ENCODE measurements at places on chromosomes 3 and 15.

- no peak for DNase-seq
Measured at GRCh38 chr15:88794001-88794400, 9.2 kb upstream of the ACAN start.

- no peak for DNase-seq
Measured at GRCh38 chr15:50100486-50100885, 18.5 kb downstream of the ATP8B4 start.

- DNase-seq: no peak
Measured at GRCh38 chr15:71411538-71412482, 296.5 kb downstream of the THSD4 start.

DNA sequence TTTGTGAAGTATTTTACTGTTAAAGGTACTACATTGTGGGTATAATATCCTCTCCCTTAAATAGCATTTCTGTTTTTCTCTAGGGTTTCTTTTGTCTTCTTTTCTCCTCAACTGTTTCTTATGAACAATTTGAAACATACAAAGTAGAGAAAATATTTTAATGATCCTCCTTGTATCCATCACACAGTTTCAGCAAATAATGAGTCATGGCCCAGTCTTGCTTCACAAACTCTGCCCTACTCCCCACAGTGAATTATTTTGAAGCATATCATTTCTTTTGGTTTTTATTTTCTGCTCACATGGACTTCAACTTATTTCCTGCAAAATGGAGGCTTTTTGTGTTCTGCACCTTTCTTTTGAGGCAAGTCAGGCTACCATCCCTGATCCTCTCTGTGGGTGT, 6.1 kb upstream of the SCAANT1 start:
- DNase-seq: no peak

DNA sequence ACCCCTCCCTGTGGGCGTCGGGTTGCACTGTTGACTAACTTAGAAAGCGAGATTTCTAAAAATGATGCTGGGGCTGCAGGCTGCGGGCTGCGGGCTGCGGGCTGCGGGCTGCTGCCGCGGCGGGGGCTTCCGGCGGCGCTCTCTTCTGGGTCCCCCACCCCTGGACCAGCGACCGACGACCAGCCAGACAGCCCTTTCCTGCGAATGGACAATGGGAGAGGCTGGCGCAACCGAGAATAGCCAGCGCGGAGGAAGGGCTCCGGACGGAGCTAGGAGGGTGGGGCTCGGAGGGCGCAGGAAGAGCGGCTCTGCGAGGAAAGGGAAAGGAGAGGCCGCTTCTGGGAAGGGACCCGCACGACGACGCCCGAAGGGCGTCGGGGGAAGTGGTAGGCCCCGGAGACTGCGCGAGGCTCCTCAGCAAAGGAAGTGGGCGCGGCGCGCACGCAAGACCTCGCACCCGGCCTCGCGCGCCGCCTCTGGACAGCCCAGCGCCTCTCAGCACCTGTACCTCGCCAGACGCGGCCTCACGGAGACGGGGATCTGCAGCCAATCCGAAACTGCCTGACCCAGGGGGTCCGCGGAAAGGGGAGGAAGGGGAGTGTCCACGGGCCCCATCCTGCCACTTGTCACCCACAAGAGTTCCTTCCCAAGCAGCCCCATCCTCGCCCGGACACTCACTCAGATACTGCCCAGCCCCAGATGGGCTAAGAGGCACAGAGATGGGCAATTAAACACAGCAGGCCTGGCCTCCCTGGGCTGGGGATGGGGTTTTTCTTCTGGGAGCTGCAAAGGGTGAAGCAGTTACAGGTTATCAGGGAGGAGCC, 70.7 kb downstream of the SLC12A8 start:
- DNase-seq: peak; percentile 69

- DNase-seq: no peak
Measured at GRCh38 chr3:182978387-182978786, 2.0 kb downstream of the DCUN1D1 start.

- no peak for DNase-seq
Measured at GRCh38 chr15:83057696-83058376, 9.2 kb downstream of the BTBD1 start.

DNA sequence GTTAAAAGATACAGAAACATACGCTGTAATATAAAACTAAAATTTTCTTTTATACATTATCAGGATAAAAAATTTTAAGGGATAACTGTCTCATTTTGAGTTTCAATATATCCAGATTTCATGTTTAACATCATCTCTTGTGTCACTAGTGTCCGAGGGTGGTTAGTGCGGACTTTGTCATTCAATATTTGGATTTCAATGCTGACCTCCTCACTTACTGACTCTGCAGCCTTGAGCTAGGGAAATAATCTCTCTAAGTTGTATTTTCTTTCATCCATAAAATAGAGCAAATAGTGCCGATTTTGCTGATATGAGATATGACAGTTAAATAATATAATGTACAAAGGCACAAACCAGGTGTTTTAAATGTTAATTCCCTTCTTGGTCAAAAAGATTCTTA, 203.2 kb downstream of the CPNE4 start:
- no peak for DNase-seq

DNA sequence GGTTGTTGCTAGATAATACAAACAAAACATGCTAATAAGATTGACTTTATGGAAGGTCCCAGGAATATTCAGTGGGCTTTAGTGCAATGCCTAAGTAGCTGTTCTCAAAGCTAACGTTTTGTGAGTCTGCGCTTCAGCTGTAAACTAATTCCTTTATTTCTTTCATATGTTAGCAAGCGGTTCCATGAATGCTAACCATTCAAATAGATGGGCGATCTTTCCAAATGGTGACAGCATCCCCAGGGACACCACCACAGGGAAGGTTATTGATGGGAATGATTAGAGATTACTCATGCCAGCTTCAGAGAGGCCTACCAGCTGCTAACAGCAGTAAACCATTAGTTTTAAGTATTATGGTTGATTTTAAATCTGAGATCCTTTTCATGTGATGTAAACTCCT, 405.7 kb upstream of the MCTP2 start:
- no peak for DNase-seq

DNA sequence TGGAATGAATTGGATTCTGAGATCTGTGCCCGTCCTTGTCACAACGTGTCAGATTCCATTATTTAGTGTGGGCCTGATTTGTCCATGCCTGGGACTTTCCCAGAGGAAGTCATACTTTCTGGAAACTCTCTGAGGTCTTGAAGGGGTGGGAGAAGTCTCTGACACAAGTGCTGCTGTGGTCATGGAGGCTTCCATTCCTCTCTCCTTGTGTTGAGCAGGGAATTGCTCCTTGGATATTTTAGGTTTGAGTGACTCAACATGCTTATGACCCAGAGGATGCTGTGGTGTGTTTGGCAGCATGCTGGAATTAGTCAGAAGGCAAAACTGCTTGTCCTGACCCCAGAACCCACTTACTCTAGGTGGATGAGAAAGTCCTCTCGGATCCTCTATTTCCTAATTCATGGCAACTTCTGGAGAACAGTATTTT, 132.1 kb downstream of the LPP start:
- DNase-seq: no peak

- DNase-seq: no peak
Measured at GRCh38 chr3:188471723-188472122, 317.8 kb downstream of the LPP start.

GRCh38 chr3:160372780-160373179, 26.2 kb downstream of the IFT80 start:
- DNase-seq: no peak

DNA sequence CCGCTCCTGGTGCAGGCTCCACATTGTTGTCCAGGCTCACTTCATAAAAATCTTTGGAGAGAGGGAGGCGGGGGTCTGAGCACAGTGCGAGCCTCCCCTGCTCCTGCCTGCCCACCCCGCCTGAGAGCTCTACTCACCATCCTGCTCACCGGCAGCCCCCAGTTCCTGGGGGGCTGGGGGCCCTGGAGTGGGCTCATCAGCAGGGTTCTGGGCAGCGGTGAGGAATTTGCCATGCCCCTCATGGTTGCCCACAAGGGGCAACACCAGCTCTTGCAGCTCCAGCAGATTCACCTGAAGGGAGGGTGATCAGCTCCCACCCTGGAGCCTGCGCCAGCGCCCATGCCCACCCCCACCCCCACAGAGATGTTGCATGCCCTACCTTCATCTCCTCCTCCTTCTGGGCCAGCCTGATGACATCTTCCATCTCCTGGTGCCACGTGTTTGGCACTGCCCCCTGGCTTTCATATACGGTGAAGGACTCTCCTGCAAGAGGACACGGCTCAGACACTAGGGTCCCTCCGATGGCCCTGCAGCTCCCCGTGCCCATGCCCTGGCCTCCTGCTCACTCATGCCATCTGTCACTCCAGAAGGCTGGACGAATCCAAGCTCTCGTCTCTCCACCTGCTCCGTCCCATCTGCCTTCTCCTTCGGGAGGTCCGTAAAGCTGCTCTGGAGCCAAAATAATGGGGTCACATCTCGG, 162.1 kb downstream of the TBC1D2B start:
- no peak for DNase-seq

DNA sequence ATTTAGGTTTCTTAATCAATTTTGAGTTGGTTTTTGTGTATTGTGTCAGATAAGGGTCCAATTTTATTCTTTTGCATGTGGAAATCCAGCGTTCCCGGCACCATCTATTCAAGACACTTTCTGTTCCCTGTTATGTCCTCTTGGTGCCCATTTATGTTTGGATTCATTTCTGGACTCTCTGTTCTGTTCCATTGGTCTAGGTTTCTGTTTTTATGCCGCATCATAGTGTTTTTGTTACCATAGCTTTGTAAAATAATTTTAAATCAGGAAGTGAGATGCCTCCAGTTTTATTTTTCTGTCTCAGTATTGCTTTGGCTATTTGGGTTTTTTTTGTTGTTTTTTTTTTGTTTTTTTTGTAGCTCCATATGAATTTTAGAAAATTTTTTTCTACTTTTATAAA, 97.1 kb downstream of the LRRC28 start:
- DNase-seq: no peak

DNA sequence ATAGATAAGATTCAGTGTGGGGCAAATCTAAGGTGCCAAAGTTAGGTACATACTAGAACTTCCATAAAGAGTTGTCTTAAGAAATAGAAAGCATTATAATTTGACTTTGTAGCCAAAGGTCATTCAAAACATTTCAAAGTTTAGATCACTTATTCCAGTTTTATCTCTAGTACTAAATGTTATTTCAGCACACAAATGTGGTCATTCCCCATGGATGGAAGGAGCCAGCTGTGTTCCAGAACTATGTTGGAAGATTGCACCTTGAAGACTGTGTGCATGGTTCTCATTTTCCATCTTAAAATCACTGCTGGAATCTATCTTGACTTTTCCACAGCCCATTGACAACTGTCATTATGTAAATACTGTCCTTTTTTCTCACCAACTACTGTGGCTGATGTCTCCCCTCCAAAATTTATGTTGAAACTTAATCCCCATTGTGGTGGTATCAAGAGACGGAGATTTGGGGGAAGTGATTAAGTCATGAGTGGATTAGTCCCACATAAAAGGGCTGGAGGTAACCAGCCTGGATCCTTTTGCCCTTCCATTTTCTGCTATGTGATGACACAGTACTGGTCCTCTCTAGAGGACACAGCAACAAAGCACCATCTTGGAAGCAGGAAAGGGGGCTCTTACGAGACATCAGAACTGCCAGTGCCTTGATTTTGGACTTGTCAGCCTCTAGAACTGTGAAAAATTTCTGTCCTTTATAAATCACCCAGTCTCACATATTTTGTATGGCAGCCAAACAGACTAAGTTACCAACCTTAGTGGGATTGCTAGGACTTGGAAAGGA, 24.0 kb downstream of the TGFBR2 start:
- DNase-seq: no peak

DNA sequence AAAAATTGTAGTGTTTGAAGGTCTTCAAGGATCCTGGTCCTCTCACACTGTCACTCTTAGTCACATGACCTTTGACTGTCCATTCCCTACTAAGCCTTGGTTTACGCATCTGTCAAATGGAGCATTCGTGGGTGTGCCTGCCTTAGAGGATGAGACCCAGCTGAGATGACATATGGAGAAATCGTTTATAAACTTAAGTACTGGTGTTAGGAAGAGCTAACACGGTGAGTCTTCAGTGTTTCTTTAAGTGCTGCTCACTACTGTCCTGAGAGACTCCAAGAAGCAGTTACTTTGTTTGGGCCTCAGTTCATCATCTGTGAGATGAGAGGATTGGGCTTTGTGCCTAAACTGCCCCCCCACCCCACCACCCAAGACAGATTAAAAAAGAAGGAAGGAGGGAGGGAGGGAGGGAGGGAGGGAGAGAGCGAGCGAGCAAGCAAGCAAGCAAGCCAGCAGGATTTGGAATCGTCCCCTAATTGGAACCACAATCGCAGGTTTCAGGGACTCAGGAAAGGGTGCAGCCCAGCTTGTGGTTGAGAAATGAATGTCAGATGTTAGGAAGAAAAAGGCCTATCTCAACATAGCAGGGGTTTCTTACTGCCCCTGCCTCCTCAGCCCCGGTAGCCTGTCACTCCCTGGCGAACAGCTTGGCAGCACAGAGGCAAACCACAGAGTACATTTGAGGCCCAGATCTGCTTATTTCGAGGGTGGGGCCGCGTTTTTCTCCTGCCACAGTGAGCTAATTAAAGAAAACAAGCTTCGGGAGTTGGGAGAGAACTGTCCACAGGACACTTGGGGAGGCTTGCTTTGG, 32.7 kb downstream of the SMAD3 start:
- DNase-seq: no peak

DNA sequence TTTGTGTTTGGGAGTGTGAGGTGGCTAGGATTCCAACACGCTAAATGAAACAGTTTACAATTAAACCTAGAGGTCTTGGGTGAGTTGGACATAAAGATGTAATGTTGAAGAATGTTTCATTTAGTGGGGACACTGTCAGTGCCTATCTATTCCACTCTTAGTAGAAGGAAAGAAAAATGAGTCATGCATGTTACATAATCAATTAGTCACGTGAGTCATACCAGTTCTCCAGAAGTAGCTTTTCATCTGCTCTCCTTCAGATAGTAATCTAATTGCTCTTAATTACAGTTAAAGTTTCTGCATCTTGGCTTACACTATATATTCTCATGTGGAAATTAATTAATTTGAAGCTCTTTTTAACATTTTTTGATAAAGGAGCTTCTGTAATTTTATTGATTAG, 115.7 kb upstream of the P2RY1 start:
- DNase-seq: no peak

GRCh38 chr15:27768732-27769475, 330.2 kb downstream of the OCA2 start:
- DNase-seq: no peak

DNA sequence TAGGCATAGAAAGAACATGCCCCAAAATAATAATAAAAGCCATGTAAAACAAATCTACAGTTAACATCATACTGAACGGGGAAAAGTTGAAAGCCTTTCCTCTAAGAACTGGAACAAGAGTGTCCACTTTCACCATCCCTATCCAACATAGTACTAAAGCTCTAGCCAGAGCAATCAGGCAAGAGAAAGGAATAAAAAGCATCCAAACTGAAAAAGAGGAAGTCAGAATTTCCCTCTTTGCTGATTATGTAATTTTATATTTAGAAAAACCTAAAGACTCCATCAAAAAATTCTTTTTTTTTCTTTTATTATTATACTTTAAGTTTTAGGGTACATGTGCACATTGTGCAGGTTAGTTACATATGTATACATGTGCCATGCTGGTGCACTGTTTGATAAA, 661.6 kb upstream of the CBLB start:
- no peak for DNase-seq

- no peak for DNase-seq
Measured at GRCh38 chr15:27427276-27427675, 456.3 kb downstream of the GABRG3 start.

GRCh38 chr3:56297281-56297840, 170.9 kb downstream of the ERC2 start:
- no peak for DNase-seq

- DNase-seq: no peak
Measured at GRCh38 chr15:29825227-29825626, 3.0 kb upstream of the TJP1 start.

GRCh38 chr3:66604481-66604880, 103.7 kb upstream of the LRIG1 start:
- no peak for DNase-seq
